ENCODE measurements at places on chromosomes 13 and 19.

- no peak for DNase-seq
Measured at GRCh38 chr19:47379381-47379938, 30.3 kb downstream of the DHX34 start.

- peak; percentile 55 for DNase-seq
Measured at GRCh38 chr19:45473682-45474605, 6.1 kb downstream of the FOSB start.

DNA sequence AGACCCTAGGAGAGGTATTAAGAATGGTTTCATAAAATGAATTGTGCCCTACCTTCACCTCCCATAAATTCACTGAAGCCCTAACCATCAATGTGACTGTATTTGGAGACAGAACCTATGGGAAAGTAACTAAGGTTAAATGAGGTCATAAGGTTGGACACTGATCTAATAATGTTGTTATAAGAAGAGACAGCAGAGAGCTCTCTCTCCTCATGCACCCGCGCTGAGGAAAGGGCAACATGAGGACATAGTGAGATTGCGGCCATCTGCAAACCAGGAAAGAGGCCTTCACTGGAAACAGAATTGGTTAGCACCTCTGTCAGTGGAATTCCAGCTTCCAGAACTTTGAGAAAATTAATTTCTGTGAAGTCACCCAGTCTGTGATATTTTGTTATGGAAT is 1396.1 kb upstream of the MIR17HG start:
- DNase-seq = no peak

DNA sequence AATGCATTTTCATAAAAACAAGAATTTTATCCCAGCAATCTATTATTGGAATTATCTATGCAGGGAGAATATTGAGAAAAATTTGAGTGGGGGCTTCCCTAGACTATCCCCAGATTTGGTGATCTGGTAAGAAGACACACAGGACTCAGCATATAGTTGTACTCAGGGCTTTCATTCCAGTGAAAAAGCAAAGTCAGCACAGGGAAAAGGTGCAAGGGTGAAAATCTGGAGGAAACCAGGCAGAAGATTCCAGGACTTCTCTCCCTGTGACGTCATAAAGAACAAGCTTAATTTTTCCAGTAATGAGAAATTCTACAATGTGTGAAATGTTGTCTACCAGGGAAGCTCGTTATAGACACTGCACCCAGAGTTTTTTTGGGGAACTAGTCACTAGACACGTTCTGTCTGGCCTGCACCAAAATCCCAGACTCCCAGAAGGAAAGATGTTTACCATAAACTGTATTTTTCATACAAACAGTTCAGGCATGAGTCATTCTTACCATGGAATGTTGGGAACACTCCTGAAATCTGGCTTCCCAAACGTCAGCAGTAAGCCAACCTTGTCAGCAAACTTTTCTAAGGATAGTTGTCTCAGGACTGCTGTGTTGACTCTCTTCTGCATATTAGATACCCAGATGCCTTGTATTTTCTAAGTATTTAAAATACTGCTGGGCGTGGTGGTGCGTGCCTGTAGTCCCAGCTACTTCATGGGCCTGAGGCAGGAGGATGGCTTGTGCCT is 107.4 kb downstream of the DNAJC3 start:
- DNase-seq = no peak

DNA sequence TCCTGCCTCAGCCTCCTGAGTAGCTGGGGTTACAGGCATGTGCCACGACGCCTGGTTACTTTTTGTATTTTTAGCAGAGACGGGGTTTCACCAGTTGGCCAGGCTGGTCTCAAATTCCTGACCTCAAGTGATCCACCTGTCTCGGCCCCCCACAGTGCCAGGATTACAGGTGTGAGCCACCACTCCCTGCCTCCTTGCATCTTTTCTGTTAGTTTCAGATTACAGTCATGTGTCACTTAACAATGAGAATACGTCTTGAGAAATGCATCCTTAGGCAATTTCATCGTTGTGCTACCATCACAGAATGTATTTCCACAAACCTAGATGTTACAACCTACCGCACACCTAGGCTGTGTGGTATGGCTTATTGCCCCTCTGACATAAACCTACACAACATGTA is 180.4 kb downstream of the TM9SF2 start:
- DNase-seq = no peak

DNA sequence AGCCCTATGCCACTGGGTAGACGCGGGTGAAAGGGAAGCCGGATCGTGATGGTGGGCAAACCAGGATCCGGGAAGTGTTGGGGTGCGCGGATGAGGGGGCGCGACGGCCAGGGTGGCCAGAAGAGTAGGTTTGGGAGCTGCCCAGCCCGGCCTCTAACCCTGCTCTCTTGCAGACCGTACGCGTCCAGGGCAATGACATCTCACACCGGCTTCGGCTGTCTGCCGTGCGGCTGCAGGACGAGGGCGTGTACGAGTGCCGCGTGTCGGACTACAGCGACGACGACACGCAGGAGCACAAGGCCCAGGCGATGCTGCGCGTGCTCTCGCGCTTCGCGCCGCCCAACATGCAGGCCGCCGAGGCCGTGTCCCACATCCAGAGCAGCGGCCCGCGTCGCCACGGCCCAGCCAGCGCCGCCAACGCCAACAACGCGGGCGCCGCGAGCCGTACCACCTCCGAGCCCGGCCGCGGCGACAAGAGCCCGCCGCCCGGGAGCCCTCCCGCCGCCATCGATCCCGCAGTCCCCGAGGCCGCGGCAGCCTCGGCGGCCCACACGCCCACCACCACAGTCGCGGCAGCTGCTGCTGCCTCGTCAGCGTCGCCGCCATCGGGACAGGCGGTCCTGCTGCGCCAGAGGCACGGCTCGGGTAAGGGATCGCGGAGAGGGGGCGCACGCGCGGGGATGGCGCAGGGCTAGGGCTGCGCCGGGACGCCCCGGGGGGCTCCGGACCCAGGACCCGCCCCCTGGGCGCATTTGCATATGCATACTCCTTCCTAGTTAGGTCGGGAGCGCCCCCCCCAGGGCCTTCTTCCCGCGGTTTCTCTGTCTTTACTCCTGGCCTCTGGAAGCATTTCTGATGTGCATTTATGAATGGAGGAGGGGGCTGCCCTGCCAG is 4.1 kb downstream of the VSTM2B start:
- no peak for DNase-seq

DNA sequence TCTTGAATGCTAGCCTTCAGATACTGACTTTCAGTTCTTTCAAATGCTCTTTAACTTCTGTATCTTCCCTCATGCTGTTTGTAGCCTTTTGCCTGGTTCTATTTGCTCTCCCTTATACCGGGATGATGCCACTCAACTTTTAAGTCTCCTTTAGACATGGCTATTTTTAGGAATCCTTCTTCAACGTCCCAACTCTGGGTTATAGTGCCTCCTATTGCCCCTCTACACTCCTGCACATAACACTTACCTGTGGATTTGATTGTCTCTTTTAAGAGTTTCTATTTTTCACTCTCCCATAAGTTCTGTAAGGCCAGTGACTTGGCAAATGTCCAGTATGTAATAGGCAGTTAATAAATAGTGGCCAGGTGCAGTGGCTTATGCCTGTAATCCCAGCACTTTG is 343.0 kb downstream of the KLF5 start:
- DNase-seq = no peak

GRCh38 chr19:18700501-18701249 is 17.2 kb downstream of the CRTC1 start:
- peak; percentile 76 for DNase-seq

GRCh38 chr13:33262997-33263396 is 22.6 kb downstream of the STARD13 start:
- no peak for DNase-seq

DNA sequence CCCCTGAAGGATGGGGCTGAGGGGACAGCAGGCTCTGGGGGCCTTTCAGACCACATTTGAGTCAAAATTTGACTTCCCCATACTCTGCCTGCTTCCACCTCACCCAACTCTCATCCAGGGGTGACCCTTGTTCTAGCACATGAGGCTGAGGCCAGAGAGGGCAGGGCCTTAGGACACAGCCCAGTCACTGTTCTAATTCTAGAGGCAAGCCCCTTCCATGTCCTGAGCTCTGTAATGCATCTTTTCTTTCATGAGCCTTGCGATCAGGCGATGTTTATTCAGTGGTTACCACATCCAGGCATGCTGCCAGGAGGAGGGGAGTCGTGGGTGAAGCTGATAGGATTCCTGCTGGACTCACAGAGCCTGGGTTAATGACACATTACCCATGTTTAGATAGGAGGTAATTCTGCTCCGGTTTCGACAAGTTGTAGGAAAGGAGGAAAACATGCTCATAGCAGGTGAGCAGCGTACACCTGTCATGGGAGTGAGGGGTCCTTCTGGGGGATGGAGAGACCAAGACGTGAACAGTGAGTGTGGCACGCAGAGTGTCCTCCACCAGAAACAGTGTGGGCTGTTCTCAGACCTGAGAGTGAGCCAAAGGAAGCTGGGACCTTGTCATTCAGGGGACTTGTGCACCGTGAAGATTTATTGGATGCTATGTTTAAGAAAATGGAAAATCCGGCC is 9.3 kb downstream of the RPS9 start:
- DNase-seq = no peak

DNA sequence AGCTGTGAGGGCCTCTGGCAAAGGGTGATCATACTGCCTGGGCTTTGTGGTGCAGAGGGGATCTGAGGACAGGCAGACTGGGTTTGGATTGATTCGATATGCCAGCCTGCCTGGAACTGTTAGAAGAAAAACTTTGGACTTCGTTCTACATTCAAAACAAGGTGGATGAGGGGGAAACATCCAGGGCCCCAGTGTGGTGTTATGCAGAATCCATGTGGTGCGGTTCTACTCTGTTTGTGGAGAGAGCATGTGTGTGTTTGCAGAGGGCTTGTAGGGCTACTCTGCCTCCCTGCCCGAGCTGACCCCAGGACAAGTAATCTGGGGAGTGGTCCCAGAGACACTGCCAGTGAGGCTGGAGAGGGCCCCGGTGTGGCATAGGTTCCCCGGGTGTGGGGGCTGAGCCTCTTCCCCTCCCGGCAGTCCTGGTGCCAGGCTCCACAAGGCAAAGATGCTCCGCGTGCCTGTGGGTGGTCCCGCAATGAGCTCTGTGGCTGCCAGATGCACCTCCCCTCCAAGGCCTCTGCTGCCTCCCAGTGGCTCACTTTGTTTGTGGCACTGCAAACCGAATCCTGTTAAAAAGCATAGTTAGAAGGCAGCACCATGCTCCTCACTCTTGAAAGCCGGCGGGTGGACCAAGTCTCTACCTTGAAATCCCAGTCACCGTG is 22.3 kb upstream of the TFDP1 start:
- peak; percentile 48 for DNase-seq

- no peak for DNase-seq
Measured at GRCh38 chr19:16336571-16336970, 11.9 kb downstream of the KLF2 start.

DNA sequence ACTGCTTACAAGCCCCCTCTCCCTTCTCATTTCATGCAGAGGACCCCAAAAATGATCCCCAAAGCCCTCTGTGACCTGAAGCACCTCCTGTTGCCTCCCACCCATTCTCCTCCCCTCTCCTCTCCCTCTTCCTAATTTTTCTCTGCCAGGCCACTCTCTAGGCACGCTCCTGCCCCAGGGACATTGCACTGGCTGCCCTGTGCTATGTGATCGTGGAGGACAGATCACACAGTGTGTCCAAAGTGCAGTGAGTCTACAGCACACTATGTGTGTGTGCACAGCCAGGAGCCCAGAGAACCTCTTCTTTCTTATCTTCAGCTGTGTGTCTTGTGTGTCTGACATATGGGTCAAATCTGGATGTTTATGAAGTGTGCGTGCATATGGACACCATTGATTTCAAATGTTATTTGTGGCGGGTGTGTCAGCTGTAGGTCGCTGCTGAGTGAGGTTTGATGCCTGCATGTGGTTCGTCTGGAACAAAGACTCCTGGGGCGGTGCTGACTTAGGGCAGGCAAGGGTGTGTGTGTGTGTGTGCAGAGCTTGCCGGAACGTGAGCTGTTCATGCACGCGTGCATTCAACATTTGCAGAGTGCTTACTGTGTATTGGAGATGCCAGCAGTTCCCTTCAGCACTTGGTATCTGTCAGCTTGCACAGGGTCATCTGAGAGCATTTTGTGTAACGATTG is 2.1 kb upstream of the KLHL26 start:
- DNase-seq = no peak

GRCh38 chr19:30908262-30908771 is 440.9 kb downstream of the TSHZ3 start:
- DNase-seq = no peak

DNA sequence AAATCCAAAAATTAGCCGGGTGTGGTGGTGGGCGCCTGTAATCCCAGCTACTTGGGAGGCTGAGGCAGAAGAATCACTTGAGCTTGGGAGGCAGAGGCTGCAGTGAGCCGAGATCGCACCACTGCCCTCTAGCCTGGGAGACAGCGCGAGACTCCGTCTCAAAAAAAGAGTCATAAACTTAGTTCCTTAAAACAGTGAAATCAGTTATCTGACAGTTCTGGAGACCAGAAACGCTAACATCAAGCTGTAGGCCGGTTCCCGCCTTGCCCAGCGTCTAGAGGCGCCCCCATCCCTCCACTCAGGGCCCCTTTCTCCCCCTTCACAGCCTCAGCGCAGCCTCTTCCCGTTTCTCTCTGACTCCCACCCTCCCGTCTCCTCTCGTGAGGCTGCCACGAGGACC is 11.9 kb downstream of the ADAT3 start:
- no peak for DNase-seq

GRCh38 chr13:112178769-112179168 is 111.8 kb downstream of the SOX1 start:
- DNase-seq = no peak

- no peak for DNase-seq
Measured at GRCh38 chr13:101941095-101941783, 460.6 kb downstream of the FGF14 start.

DNA sequence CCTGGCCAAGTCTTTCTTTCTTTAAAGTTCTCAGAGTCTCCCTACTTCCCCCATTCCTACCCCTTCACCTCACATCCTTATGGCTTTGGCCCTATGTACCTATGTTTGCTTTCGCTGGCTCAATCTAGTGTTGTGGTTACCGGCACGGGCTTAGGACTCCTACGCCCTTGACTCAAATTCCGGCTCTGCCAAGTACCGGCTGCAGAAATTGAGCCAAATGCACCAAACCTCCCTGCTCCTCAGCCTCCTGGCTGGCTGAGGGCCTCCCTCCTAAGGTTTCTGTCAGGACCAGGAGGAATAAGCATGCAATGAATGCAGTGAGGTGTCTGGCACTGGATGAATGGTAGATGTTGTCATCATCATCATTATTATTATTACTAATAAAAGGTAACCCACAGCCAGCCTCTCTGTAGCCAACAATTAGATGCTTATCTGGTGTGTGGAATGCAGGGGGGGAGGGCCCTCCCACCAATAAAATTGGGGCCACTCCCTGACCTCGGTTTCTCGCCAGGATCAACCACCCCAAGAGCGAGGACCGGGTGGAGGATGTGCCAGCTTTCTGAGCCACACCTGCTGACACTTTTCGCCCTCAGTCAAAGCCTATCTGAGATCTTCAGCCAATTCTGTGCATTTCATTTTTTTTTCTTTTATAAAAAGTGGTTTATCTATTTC is 20.7 kb downstream of the KLK5 start:
- DNase-seq = no peak

- DNase-seq = no peak
Measured at GRCh38 chr13:31870511-31870910, 131.2 kb downstream of the RXFP2 start.

DNA sequence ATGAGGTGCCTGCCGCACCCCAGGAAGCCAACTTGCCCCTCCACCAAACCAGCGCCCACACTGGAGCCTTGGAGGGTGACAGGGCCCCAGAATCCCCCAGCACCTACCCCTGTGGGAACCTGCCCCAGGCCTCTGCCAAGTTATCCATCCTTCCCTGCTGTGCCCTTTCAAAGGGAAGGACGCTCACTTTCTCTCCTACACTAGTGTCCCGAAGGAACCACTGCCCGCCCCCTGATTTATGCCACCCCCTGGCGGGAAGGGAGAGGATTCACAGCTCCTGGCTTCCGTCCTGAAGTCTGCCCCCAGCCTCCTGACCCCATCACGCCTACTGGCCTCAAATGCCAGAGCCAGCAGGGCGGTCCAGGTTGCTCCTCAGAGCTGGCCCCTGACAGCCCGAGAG is 1.4 kb downstream of the EVI5L start:
- no peak for DNase-seq
